ENCODE measurements at places on chromosomes 5 and 9.

DNA sequence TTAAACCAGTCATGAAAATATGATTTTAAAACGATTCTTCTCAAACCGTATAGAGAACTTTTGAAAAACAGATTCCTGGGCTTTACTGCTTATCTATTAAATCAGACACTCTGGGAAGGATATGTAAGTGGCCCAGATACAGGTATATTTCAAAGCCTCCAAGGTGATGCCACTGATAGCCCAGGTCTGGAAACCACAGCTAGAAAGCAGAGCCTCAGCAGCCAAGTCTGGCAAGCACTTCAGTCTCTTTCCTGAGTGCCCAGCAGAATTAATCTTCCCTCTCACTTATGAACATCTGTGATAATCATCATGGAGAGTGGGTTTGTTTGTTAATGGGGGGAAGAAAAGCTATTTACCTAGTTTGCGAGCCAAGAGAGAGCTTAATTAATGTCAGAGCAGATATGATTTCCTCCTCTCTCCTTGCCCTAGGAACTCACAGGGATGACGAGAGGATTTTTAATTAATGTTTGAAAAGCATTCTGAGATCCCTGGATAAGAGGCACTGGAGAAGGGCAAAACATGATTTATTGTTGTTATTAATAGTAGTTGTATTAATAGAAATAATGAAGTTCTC, 368.4 kb downstream of the TLE1 start:
- no peak for DNase-seq

- no peak for DNase-seq
These were observed 6.1 kb upstream of the FAM120AOS start for GRCh38 chr9:93459432-93459847.

- DNase-seq, result no peak
These were observed 4.7 kb downstream of the RASGEF1C start for GRCh38 chr5:180204276-180204819.

- DNase-seq, result no peak
These were observed 467 bp upstream of the SMIM32 start for GRCh38 chr5:136193322-136193935.

GRCh38 chr5:71620630-71621029, 33.5 kb downstream of the MCCC2 start:
- no peak for DNase-seq

DNA sequence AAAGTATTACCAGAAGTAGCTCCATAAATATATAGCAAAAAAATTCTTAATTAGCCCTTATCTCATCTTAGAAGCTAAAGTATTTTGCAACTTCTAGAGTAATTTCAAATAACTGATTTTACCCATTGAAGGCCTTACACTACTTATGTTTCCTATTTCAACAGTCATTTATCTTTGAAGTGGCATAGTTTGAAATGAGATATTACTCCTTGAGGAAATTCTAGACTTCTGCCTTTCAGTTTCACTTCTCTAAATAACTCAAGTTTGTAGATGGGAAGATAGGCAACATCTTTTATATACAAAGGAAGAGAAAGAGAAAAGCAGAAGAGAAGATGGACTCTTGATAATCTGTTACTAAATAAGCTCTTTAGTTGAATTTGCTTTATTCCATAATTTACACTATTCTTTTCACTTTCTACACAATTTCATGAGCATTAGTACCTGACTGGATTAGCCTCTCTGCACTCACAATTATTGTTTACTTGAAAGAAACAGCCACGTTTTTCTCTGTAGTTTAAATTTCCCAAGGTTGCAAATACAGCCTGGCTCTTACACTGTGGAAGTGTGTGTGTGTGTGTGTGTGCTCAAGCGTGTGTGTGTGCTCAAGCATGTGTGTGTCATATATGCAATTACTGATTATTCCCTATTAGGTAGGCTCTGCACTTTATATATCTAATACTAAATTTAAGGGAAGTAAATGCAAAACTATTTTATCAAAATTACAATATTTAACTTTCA, 60.6 kb upstream of the EMB start:
- no peak for DNase-seq

DNA sequence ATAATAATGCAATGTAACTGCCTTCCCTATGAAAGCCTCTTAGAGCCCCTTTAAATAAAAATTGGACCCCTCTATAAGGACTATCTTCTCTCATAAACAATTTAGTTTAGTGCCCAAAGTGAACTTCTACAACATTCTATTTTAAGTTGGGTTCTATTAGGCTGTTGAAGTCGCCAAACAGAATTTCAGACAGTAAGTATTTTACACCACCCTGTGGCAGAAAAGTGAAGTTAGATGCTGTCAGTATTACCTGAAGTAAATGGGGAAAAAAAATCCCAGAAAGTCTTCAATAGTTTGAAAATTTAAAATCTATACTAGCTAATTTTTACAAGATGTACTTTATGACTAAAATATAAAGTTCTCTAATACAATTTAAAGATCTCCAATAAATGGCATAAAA, 29.5 kb downstream of the CAAP1 start:
- no peak for DNase-seq

DNA sequence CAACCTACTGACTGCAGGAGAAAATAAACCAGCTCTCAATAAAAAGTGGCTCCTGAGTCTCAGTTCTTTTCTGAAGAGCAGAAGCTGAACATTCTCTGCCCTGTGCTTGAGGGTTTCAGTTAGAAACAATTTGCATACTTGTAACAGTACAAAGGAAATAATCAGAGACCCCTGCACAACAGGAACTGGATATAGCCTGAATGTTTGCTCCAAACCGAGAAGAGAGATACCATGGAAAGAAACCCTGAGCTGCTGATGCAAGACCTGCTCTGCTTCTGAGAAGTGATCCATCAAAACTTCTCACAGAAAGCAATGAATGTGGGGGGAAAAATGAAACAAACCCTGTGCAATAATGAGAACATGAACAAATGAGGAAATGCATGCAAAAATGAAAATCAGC, 592.9 kb downstream of the SEMA5A start:
- DNase-seq, result no peak

DNA sequence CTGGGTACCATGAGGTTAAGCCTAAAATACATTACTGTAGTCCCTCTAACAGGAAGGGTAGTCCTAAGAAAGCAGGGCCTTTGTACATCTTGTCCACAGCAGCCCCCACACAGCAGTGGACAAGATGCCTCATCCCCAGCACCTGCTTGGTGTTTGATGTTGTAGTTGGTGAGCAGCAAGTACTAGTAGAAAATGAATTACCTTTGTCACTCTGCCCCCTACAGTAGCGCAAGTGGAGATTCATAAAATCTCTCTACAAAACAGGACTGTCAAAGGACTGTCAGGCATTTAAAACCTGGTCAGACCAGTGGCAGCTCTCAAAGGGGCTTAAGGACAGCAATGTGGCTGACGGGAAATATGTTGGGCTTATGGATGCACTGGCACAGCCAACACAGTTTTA, 122.5 kb downstream of the TMEM174 start:
- DNase-seq, result no peak

DNA sequence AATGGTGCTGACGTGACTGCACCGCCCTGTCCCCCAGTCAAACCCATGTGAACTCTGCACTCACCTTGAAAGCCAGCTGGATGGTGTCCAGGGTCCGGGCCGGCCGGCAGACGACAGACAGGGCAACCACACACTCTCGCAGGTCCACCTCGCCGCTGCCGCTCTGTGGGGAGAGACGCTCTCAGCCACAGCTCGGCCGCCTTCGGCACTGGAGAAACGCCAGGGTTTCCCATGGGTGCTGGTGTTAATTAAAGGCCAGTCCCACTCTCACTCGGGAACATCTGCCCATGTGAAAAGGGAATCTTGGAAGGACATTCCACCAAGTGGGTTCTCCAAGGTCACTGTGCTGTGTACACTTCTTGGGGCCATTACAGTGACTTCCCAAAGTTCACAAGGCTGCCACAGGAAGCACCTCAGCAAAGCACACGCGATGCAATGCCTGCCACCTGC, 25.5 kb upstream of the SLC6A3 start:
- no peak for DNase-seq

DNA sequence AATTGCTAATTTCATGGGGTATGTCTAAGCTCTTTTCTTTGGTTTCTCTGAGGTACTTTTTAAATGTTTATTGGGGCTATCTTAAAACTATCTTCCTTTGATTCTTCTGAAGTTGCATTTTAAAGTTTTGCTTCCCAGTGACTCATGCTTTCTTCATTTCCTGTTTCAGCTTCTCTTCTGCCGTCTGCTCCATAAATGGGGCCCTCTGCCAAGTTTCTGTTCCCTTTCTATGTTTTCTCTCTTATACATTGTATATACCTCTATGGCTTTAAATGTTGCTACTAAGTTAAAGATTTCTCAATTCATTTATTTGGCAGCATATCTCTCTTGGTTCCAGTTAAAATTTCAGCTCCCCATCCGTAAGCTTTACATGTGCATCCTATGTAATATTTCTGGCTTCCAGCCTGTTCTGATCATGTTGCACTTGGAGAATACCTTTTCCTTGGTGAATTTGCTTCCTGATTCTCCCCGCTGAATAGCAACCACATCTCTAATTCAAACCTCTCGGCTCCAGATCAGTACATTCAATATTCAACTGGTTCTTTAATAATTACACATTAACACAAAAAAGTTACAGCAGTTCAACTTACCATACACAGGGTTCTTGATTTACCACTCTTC, 125.3 kb downstream of the ST8SIA4 start:
- DNase-seq, result no peak

- no peak for DNase-seq
These were observed 942.4 kb downstream of the CDH12 start for GRCh38 chr5:21910731-21911130.

GRCh38 chr5:137336161-137336560, 163.0 kb downstream of the SPOCK1 start:
- DNase-seq, result no peak

DNA sequence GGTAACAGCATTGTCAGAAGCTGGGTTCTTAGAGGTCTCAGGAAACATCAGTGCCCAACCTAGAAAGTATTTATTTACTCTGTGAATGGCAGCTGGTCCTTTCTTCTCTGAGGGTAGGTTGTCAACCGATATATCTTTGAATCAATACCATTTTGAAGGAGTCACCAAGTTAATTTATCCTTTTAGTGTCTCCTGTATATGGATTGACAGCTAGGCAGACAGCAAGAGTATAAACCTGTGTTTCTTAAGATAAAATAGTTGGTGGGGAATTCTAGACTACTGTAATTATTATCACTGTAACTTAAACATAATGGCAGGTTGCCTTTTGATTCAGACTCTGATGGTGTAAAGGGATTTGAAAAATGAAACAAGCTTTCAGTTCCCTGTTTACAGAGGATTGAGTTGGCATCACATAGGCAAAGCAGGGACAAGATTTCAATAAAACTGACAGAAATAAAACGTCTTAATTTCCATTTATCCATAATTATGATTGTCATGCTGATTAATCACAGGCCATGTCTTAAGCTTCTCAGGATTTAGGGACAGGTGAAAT, 190.8 kb upstream of the HAPLN1 start:
- DNase-seq, result no peak

DNA sequence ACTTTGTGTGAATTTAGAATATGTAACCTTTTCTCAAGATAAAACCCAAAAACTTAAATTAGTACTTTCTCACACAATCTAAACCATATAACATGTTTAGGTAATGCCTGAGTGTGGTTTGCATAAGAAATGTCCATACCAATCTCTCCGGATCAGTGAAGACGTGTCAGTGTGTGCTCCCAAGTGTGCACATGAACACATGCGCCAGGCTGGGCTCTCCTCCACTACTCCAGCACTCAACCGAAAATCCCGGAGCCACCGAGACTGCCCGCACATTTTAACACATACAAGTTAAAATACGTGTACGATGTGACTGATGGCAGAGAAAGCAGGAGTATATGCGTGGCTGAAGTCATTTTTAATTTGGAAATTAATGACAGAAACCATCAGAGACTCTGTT, 658.4 kb downstream of the EFNA5 start:
- DNase-seq, result no peak

- DNase-seq, result no peak
These were observed 40.1 kb downstream of the ELL2 start for GRCh38 chr5:95921501-95921900.

DNA sequence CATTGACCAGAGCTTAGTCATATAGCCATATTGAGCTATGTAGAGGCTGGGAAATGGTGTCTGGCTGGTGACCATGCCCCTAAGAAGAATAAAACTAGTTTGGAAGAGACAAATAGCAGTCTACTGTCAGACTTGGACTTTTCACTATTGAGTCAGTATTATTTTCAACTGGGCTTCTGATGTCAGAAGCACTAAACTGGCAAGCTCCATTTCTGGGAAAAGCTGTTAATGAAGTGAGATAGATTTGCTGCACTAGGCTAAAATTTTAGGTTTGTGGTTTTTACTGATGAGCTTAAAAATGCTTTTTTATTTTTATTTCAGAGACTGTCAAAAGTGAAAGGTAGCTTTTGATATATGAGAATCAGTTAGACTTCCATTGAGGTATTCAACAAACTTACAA, 220.2 kb downstream of the RAB3C start:
- no peak for DNase-seq

- no peak for DNase-seq
These were observed 3.3 kb downstream of the HK3 start for GRCh38 chr5:176895831-176896230.

DNA sequence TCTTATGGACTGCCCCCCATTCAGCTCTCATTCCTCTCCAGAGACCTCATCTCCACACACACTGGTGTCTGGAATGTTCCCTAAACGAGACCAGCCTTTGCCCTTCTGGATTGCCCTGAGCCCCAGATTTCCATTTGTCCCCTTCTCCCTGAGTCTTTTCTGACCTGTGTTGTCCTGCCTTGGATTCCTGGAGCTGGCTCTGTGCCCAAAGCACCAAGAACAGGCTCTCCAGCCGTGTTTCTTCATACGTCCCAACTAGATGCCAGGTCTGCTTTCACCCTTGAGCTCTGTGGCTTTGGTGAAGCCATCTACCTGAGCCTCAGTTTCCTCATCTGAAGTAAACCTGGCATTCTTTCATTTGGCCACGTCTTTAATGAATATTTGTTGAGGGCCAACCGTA, 6.3 kb downstream of the CCDC180 start:
- no peak for DNase-seq

GRCh38 chr9:133276923-133277322, 1.9 kb upstream of the ABO start:
- DNase-seq, result no peak

GRCh38 chr9:129241725-129242124, 63.7 kb upstream of the IER5L start:
- no peak for DNase-seq

- DNase-seq, result no peak
These were observed 1272.3 kb upstream of the CDH9 start for GRCh38 chr5:28310696-28311095.

- no peak for DNase-seq
These were observed 97.4 kb upstream of the ALDH1A1 start for GRCh38 chr9:73050065-73050816.

DNA sequence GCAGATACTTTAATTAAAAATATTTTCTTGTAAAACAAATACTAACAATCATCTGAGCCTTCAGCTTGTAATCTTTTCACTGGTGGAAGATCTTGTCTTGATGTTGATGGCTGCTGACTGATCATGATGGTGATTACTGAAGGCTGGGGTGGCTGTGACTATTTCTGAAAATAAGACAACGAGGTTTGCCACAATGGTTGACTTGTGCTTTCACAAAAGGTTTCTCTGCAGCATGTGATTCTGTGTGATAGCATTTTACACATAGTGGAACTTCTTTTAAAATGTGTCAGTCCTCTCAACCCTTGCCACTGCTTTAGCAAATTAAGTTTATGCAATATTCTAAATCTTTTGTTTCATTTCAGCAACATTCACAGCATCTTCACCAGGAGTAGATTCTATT, 461.0 kb downstream of the CCDC171 start:
- DNase-seq, result no peak

Measured in stimulated activated CD4-positive, alpha-beta T cell treated with anti-CD3 and anti-CD28 coated beads, Interleukin-1b, Interleukin-23, amount 100 ng/mL, for 4 hours (primary cell).